Calu3 (cell line): ENCODE measurements at places on chromosomes 11 and 22. TPM values are rescaled to one million over a fixed set of nuclear protein-coding genes. Genes with fewer than 3 reads are reported as not detected.
A peak's percentile ranks its signal among the peaks of the same experiment; 100 is the strongest.

The CSRP3 gene
- not detected in 2 replicates for total RNA-seq

- DNase-seq = no peak
Observed at GRCh38 chr22:41028841-41029240, 63.6 kb upstream of the EP300 start.

- DNase-seq = no peak
Observed at GRCh38 chr11:2963112-2963754, 28.9 kb downstream of the NAP1L4 start.

DNA sequence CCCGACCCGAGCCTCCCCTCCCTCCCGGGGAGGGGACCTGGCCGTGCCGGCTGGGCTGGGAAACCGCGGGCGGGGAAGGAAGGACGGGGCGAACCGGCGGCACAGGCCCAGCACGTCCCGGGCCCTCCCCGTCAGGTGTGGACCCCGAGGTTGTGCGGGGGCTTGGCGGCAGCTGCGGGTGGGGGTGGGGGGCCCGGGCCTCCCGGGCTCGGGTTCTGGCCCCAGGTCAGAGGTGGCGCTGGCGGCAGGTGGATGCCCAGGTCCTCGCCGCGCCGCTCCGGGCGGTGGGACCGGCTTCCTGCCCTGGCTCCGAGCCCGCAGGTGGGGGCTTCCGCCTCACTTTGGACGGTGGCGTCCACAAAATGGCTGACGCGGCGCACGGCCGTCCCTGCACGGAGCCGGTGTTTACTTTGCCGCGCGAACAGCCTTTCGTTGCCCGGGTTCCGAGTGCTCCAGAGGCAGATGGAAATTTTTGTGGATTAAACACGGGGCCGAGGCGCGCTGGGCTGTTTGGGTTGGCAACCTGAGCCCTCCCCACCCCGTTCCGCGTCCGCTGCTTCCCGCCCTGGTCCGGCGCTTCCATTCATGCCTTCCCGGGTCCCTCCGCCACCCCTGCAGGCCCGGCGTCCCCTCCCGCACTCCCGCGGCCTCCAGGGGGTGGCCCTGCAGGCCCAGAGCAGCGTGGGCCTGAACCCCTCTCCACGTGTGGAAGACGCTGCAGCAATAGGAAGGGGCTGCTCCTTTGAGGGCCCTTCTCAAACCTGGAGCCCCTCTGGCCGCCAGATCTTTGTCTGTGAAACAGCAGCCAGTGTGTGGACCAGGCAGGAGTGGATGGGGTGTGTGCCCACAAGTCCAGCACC is 92.0 kb upstream of the KCNQ1OT1 start:
- peak; percentile 26 for DNase-seq

GRCh38 chr22:38970551-38970950 is 11.6 kb upstream of the APOBEC3B start:
- no peak for DNase-seq

- no peak for DNase-seq
Observed at GRCh38 chr22:27985323-27986275, 66.5 kb upstream of the PITPNB start.

The RANBP1 gene
- total RNA-seq = 205 and 208 TPM in 2 replicates

DNA sequence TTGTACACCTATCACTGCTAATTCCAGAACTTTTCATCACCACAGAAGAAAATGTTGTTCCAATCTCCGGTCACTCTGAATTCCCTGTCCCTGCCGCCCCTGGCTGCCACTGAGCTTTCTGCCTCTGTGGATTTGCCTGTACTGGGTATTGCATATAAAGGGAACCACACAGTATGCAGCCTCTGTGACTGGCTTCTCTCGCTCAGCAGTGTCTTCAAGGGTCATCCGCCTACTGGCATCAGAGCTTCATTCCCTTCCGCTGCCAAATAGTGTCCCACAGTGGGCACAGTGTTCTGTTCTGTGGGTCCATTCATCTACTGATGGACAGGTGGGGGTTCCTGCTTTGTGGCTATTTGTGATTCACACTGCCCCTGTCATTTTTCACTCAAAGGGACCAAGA is 5.3 kb downstream of the DHCR7 start:
- no peak for DNase-seq

- DNase-seq = no peak
Observed at GRCh38 chr11:78400116-78400515, 17.5 kb downstream of the GAB2 start.

The LINC01488 gene
- total RNA-seq = not detected in 2 replicates

The HORMAD2 gene
- not detected in 2 replicates for total RNA-seq

DNA sequence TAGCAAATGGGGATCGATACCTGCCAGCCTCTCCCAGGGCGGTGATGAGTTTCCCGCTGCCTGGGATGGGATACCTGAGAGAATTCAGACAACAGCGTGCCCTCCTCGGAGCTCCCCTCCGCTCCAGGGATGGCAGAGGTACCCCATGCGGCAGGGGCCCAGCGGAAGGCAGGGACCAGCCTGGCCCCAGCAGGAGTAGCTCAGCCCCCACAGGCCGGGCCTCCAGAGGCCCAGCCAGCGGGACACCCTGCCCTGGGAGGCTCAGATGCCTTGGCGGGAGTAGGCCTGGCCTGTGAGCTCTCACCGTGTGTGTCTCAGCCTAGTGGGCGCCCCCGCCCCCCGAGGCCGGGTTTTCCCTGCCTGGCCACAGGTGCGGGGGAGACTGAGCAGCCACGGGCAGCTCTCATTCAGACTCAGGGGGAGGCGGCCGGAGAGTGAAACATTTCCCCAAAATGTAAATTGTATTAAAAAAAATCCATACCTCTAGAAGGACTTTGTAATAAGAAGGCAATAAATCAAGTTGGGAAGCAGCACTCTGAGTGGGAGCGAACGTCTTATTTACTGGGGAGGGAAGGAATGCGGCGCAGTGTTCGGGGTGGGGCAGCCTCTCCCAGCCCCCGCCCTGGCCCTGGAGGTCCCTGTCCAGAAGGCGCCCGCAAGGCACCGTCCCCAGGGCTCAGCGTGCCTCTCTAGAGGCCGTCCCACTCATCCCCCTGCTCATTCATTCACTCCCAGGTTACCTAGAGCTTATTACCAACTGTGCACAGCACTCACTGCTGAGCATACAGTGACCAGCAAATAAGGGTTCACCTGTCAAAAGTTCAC is 888.0 kb downstream of the BRD1 start:
- no peak for DNase-seq

DNA sequence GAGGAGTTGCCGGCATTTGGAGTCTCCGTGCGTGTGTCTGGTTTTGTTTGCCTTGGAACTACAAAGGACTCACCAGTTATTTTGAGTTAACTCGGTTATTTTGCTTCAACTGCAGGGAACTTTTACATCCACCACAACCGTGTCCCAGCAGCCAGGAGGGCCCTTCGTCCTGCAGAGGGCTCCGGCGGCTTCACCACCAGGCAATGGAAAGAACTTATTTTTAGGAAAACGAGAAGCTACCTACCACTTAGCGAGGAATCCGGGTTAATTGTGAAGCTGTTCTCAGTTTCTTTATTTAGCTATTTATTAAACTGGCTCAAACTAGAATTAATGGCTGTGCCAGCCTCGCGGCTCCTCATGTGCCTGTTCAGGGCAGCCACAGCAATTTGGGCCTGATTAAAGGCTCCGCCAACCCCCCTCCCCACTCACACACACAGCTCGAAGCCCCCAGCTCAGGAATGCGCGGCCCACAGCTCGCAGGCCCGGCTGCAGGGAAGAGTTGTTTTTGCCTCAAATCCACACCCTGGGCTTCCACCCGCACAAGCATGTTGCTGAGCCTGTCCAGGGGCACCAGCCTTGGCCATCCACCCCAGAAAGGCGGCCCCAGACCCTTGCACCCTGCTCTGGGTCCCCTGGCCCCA is 55.9 kb upstream of the FGF3 start:
- DNase-seq = no peak

DNA sequence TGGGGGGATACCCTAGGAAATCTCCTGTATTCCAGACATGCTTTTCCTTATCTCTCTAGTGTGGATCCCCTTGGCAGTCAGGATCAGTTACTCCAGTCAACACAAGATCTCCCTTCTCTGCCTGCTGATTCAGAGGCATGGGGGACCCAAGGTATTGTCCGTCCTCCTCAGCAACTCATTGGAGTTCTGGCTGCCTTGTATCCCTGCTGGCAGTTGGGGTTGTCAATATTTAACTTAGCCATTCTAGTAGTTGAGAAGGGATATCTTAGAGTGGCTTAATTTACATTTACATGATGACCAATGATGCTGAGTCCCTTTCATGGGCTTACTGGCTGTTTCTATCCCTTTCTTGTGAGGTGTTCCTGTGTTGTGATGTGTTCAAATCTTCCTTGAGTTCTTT is 74.2 kb downstream of the GRK3 start:
- DNase-seq = no peak

The GLB1L3 gene
- not detected in 2 replicates for total RNA-seq

DNA sequence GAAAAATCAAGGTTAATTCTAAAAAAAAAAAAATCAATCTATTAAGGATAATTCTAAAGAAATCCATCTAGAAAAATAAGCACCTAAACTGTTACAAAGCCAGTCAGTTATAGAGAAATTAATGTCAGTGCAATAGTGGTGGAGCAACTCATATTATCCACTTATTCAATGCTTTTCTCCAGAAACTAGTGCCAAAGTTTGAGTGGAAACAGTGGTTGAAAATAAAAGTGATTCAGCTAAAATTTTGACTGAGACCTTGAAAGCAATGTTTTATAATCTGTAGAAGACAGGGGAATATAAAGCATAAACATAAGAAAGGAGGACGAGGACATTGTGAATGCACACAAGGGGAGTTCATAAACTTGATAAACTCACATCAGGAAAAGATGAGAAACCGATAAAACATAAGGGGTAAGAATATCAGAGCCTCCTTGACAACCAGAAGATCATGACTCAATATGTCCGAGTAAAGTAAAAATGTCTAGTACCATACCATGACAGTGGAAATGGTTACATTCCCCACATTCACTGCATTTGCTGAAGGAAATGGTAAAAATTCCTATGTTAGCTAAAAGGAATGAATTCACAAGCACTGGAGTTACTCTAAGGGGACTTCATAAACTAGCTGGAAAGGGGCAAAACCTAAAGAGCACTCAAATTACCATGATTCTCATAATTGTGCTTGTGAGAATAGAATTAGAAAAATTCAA is 58.7 kb upstream of the SLC5A12 start:
- no peak for DNase-seq
